ENCODE measurements at places on chromosomes 5 and 9.
A peak's percentile ranks its signal among the peaks of the same experiment; 100 is the strongest.

DNA sequence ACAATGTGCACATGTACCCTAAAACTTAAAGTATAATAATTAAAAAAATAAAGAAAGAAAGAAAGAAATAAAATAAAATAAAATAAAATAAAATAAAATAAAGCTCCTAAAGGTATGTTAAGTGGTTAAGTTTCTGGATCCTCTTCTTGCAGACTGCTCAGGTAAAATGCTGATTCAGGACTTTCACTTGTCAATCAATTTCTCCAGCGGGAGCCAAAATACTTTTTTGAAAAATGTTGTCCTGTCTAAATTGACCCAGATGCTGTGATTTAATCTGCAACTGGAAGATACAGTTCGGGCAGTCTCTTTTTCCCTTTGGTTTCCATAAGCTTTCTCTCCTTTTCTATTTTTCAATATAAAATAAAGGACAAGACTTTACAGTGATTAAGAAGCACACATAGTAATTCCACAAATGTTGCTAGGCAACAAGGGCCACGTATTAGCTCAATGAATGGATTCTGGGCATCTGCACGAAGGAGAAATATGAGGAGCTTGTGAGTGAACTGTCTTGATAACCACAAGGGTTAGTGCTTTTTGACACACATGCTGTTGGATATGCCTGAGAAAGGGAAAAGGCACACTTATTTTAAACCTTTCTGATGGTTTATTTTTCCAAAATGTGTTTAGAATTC lies 38.6 kb downstream of the HTR4 start:
- DNase-seq, result no peak

GRCh38 chr9:136361047-136361753 lies 2.3 kb downstream of the DNLZ start:
- DNase-seq, result no peak

DNA sequence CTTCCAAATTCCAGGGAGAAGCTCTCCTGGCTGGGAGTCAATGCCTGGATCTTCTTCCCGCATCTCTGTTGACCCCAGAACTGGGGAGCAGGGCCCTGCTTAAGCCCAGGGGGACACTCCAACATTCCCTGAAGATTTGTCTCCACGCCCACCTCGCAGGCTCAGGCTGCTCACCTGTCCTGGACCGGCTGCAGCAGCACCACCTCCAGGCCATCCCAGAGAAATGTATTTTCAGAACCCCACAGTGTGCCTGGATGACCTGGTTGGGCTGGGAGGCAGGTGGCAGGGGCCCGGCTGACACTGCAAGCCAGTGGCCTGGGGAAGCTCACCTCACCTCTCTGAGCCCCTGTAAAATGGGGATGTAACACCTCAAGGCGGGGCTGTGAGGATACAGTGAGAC lies 27.1 kb upstream of the ZBTB43 start:
- DNase-seq, result no peak

GRCh38 chr5:154134499-154134898 lies 56.0 kb upstream of the GALNT10 start:
- DNase-seq, result no peak

GRCh38 chr9:130660326-130660682 lies 4.1 kb upstream of the PRDM12 start:
- DNase-seq, result no peak

DNA sequence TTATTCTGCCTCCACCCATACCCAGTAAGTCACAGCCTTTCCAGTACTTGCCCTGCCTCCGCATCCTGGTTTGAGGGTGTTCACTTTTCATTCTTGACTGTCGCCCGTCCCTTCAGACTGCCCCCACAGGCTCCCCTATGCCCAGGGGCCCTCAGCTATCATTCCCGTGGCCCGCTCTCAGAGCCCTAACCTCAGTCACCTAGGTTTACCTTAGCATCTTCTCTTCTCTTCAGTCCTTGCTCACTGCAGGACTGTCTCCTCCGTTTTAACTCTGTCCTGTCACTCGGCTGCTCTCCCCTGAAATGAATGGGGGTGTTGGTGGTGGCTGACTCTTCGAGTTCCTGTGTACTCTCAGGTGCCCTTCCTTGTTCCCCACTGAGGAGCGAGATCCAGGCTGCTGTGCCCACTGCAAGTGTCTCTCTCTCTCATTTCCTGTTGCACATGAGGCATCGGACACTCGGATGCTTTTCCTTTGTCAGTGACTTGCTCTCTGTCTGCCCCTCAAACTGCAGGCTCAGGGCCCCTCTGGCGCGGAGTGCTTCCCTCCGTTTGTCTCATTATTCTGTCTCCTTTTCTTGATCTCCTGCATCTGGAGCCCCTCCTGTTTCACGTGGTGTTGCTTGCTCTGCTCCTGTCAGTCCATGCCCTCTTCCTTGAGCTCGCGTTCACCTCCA lies 89.8 kb downstream of the CACNA1B start:
- no peak for DNase-seq

- DNase-seq, result no peak
These were observed 108.9 kb upstream of the POU5F2 start for GRCh38 chr5:93850311-93850710.

- DNase-seq, result no peak
These were observed 256.9 kb upstream of the ST8SIA4 start for GRCh38 chr5:101160002-101160401.

- DNase-seq, result no peak
These were observed 148.4 kb upstream of the NFIL3 start for GRCh38 chr9:91572044-91572443.

DNA sequence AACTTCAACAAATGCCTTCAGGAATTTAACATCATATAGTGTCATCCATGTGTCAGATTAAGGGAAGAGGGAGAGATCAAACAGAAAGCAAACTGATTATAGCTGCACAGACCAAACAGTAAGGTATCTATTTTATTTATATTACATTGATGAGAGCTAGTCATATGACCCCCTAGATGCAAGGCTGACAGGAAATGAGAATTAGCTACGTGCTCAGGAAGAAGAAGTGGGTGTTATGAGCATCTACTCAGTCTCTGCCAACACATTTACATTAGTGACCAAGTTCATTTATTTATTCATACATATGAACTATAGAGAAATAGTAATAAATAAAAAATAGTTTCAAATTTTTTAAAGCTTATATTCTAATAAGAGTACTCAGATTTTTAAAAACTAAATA lies 787.3 kb downstream of the KCTD16 start:
- no peak for DNase-seq

DNA sequence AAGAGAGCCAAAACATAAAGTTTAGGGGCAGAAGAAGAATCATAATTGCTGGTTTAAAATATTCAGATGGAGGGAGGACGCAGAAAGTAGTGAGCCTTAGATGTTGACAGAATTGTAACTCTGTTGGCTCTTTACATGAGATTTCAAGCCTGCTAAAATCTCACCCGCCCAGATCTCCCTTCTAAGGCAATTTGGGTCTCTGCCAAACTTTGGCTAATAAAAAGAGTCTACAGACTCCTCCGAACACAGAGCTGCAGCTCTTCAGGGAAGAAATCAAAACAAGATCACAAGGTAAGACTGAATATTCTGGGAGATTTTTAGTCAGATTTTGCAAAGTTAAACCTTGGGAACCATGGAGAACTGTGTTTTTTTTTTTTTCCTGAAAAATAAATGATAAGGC lies at the start of gene IL33:
TSS of gene IL33 (plus strand) at position 246 of the 400 bp plus-strand sequence. CDS start 25,888 bp downstream, outside the sequence.
- no peak for DNase-seq

- no peak for DNase-seq
These were observed 196.4 kb upstream of the PTGER4 start for GRCh38 chr5:40483316-40483715.

DNA sequence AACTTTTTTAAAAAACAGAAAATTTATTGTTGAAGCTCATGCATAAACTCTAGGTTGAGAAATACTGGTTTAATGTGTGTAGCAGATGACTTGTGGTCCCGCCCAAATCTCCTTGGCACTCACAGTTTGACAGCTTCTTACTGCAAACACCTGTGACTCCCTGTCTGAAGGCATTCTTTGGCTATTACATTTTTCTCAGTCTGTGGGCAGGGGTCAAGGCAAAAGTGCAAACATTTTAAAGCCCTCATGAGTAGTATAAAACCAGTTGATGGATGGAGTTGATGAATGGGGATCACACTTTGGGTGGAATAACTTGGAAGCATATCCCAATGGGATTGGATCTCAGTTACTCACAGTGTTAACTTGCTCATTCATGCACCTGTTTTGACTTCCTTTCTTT lies 1007.0 kb upstream of the NUDT12 start:
- DNase-seq, result no peak

- no peak for DNase-seq
These were observed 716 bp downstream of the PROB1 start for GRCh38 chr5:139394123-139394653.

GRCh38 chr5:52859628-52860027 lies 71.9 kb downstream of the ITGA1 start:
- no peak for DNase-seq

DNA sequence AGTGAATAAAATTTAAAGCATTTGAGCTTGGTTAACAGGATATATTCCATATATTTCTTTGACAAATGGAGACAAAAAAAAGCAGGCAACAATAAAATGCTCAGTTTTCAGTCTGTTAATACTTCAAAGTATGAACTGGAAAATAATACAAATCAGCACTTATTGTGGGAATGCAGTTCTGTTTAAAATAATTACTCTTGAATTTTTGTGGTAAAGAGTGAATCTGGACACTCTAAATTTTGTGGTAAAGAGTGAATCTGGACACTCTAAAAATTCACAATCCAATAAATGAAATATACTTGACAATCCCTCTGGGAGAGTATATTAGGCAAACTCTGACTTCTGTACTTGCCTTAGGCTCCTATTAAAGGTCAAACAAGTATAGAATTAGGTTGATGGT lies 141.9 kb upstream of the RASA1 start:
- no peak for DNase-seq

DNA sequence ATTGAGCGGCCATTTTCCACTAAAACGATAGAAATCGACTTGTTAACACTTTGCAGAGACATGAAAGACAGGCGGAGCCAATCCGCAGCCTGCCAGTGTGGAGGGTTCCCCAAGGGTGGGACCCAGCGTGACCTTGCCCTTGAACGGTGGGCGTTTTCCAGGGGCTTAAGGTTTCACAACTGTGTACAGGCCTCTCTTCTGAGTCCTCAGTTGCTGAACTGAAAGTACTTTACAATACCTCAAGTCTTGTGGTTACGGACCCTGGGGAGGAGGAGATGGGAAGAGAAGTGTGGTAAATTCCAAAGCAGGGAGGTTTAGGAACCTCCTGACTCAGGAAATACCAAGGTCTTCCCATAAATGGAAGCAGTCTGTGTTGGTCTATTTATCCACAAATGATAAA lies 68.2 kb upstream of the CKMT2 start:
- no peak for DNase-seq

GRCh38 chr9:3006851-3007250 lies 163.0 kb upstream of the PUM3 start:
- DNase-seq, result no peak

- no peak for DNase-seq
These were observed 1111.8 kb upstream of the ACO1 start for GRCh38 chr9:31272456-31273295.

DNA sequence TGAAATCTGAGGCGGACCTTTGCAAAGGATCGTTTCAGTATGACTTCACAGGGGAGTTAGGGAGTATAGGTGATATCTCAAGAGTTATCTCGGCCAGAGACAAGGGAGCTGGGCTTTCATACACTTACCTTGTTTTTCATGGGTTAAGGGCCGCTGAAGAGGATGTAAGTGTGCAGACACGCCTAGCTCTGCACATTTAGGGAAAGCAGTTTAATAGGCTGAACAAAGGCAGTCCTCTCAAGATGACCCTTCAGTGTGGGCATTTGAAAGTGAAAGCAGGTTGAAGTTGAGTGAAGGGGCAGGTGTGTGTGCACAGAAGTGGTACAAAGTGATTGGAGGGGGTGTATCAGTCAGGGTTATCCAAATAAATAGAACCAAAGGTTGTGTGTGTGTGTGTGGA lies 33.1 kb upstream of the PRXL2C start:
- DNase-seq, result no peak

GRCh38 chr5:17910318-17910717 lies 276.1 kb downstream of the TAF11L14 start:
- no peak for DNase-seq

GRCh38 chr9:37284636-37285035 lies 137.9 kb upstream of the GRHPR start:
- DNase-seq, result no peak

GRCh38 chr9:126893079-126893478 lies 21.5 kb upstream of the RALGPS1 start:
- no peak for DNase-seq

DNA sequence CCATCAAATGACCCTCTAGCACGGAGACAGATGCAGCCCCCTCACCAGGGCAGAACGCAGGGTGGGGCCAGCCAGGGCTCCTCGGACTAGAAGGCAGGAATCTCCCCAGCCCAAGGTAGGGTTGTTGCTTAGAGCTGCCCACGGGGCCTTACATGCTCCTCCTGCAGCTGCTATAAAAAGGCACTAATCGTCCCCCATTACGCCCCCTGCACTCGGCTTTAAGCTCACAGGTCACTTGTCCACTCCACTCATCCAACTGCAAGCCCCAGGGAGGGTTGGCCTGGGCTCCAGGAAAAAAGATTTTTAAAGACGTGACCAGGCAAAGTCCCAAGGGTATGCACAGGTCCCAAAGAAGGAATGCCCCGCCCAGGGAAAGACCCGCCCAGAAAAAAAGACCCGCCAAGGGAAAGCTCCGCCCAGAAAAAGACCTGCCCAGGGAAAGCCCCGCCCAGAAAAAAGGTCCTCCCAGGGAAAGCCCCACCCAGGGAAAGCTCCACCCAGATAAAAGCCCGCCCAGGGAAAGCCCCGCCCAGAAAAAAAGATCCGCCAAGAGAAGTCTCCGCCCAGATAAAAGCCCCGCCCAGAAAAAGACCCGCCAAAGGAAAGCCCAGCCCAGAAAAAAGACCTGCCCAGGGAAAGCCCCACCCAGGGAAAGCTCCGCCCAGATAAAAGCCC lies 11.1 kb downstream of the GRIN1 start:
- peak; percentile 24 for DNase-seq

DNA sequence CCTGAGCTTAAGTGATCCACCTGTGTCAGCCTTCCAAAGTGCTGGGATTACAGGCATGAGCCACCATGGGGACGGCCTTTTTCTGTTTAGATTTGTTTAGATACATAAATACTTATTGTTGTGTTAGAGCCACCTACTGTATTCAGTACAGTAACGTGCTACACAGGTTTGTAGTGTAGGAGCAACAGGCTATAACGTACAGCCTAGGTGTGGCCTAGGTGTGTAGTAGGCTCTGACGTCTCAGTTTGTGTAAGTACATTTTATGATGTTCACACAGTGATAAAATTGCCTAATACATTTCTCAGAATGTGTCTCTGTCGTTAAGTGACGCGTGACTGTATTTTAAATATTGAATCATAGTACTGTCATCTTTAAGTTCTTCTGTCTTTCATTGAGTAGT lies 84.1 kb downstream of the MELK start:
- no peak for DNase-seq
